LoVo (cell line): ENCODE measurements at places on chromosomes 3 and 15.

GRCh38 chr15:67783303-67783702 lies 42.0 kb upstream of the SKOR1 start:
- no peak for DNase-seq

GRCh38 chr15:70714565-70714964 lies 48.8 kb downstream of the UACA start:
- DNase-seq: no peak

DNA sequence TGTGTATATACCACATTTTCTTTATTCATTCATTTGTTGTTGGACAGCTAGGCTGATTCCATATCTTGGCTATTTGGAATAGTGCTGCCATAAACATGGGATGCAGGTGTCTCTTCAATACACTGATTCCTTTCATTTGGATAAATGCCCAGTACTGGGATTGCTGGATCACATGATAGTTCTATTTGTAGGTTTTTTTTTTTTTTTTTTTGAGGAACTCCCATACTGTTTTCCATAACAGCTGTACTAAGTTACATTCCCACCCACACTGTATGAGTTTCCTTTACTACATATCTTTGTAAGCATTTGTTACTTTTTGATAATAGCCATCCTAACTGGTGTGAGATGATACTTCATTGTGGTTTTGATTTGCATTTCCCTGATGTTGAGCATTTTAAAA lies 437.7 kb downstream of the DIPK2A start:
- no peak for DNase-seq

DNA sequence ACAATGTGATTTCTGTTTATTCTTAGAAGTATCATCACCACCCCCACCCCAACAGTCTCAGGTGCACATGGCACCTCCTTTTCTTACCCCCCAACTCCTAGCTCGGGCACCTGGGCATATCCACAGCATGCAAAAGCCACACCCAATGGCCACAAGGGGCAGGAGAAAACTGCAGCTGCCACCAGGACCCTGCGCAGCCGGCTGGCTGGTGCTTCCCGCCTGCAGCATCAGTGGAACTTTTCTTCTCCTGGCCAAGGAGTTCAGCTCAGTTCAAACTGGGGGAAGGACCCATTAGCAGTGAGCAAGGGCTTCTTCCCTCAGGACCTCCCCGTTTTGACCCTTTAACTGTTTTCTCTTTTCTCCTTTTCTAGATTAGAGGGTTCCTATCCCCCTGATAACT lies 44.8 kb downstream of the TM4SF18 start:
- no peak for DNase-seq

DNA sequence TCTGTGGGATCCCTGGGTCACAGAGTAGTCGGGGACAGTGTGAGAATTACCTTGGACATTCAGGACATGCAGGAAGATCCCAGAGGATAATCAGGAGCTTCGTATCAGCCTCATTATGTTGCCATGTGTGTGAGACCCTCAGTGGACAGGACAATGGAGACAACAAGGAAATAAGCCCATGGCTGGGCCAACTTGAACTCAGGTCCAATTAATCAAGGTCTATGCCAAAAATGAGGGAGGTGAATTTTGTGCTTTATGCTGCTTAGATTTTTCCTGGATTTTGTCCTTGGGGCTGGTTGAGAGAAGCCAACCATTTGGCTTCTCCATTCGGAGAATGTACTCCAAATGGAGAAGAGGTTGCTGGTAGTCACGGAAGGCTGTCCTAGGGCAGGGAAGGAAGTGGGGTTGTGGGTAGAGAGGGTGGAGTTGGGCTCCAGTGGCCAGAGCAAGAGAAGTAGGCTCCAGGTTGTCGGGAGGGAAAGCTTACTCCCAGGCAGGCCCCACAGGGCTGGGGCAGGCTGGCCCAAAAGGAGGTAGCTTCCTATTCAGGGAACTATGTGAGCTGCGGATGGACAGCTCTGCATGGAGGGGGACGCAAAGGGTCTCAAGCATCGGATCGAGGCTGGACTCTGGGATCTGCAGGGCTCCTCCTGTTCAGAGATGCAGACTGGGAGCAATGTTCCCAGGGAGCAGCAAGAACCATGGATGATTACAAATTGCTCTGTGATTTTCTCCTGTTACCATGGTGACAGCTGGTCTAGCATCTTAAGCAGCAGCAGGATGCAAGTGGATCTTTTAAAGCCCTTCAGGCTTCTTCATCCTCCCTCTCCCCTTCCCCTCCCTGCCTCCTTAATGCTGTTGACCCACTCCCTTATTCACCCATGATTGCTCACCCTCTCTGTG lies 91.1 kb downstream of the WNT7A start:
- no peak for DNase-seq

DNA sequence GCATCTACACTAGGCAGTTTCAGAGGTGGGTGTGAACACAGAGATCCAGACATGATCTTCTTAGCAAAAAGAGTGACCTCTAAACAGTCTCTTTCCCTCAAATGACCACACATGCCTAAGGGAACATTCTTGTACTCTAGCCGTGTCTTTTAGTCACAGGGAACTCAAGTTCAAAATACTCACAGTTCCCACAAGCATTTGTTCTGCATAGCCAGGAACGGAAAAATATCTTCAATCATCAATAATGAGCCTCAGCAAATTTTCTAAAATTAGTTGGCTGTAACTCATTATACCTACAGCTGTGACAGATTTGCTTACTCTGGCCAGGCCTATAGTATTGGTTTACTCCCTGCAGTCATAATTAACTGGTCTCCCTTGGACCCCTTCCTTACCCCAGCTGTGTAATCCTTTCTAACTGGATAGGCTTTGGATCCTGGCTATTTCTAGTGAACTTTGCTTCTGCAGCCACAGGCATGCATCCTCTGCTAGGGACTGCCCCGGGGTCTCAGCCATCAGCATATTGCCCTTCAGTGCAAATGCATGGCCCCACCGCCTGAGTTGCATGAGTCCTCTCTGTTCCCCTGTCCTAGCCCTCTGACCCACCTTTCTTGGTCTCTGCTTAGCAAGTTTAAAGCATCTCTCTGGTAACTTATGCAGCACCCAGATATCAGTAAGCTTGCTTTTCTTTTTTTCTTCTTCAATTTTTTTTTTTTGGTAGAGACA lies 56.0 kb upstream of the HACD2 start:
- no peak for DNase-seq

DNA sequence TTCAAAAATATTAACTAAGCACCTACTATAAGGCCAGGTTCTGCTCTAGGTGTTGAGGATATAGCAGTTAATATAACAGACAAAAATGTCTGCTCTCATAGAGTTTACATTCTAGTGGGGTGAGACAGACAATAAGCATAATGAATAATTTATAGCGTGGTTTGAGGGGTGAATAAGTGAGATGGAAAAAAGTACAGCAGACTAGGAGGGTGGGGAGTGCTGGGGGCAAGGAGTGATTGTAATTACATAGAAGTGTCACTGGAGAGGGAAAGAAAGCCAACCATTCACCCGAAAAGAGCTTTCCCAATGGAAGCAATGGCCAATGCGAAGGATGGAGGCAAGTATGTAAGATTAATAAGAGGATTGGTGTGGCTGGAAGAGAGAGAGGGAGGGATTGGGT lies 552.9 kb upstream of the KCNMB2 start:
- DNase-seq: no peak

DNA sequence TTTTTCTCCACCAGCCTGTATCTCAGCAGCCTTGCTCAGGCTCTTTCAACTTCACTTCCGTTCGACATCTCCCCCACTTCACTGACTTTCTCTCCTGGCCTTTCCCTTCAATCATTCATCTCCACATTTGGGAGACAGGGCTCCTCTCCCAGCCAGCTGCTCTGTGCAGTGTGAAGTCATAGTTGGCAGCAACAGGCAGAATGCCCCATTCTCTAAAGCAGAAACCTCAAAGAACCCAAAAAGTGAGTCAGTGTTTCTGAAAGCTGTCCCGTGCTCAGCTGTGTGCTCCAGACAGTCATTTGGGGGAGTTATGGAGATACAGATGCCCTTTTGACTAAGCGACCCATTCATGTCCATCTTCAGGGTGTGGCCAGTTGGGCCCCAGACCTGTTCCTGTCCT lies 54.3 kb downstream of the NTRK3 start:
- DNase-seq: no peak

- DNase-seq: no peak
These were observed 55.1 kb upstream of the ATOSA start for GRCh38 chr15:52734329-52734728.

DNA sequence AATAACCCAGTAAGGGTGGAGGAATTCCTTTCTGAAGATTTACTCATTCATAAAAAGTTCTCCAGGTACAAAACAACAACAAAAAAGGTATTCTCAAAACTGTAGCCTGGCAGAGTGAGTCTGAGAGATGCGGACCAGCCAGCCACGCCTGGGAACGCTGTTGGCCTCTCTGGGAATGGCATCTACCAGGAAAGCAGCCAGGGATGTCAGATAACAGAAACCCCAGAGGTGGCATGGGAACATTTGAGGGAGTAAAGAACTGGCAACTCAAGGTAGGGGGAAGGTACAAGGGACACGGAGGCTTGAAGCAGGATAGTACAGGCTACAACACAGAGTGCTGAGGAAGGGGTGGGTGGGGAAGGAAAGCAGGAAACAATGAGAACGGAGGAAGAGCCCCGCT lies 7.1 kb upstream of the AP3S2 start:
- no peak for DNase-seq

DNA sequence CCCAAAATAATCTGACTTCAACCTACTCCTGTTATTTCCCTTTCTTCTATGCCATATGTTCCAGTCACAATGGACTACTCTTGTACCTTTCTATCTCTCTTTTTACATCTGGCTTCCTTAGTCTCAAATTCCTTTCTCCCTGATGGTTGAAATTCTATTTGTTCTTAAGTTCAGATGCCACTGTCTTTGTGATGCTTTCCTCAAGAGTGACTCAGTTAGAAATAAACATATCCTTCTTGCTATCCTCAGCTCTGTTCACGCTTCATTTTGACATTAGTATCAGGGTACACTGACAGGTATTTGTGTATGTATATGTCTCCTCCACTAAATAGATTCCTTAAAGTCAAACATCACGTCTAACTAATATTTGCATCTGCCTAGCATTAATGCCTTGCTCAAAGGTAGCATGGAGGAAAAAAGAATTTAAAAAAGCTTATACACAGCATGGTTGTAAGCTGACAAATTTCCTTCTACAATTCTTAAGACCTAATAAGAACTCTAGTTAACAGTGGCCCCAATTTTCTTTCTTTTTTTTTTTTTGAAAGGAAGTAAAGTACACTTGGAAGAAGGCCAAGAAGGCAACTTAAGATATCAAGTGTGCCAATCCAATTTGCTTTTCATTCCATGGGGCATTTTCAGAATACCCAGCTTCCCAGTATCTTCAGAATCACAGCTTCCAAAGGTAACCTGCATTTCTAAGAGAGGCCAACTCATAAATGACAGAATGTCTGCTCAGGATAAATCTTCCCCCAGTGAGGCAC lies 58.0 kb downstream of the CHAC1 start:
- no peak for DNase-seq

DNA sequence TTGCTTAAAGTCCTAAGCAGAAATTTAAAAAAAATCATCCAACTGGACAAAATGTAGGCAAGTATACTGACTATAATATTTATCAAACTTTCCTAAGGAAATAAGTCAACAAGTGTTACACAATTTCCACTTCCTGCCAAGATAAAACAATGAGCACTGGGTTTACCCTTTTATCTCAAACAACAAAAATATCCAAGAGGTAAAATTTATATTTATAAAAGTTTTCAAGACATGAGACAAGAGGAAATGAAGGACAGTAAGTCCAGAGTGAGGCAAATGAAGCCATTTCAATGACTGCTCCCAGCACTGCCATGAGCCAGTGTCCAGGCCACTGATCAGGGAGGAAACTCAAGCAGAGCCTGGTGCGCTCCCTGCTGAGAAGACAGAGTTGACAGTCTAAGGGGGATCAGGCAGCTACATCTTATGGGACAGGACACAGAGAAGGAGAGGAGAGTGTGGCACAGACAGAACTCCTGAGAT lies 439.4 kb downstream of the RAP2B start:
- no peak for DNase-seq

GRCh38 chr3:99332276-99332675 lies 306.1 kb upstream of the COL8A1 start:
- DNase-seq: no peak

- no peak for DNase-seq
These were observed 33.7 kb upstream of the RBMS3 start for GRCh38 chr3:29247088-29247745.

- no peak for DNase-seq
These were observed 2.4 kb downstream of the SCAP start for GRCh38 chr3:47473391-47473790.

GRCh38 chr3:44442596-44443309 lies 34.7 kb downstream of the ZNF445 start:
- DNase-seq: no peak

GRCh38 chr15:29143293-29143692 lies 126.3 kb downstream of the NSMCE3 start:
- no peak for DNase-seq
